ENCODE measurements at places on chromosomes 2 and 18.

DNA sequence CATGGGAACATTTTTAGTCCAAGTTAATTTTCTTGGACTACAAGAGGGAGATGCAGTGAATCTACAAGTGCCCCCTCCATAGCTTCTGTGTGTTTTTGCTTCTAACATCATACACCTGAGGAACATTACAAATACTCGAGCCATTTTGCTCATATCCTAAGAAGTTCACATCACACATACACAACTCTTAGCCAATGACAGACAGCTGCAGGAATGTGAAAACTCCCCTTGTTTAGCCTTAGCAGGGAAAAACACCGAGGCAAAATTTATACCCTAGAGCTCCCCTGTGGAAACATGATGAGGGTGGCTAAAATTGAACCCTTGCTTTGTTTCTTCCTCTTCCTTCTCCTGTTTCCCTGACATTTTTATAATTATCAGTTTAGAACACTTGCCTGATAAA is 928.3 kb upstream of the NRXN1 start:
- DNase-seq = no peak

- no peak for DNase-seq
Observed at GRCh38 chr2:137238065-137238464, 472.7 kb downstream of the THSD7B start.

DNA sequence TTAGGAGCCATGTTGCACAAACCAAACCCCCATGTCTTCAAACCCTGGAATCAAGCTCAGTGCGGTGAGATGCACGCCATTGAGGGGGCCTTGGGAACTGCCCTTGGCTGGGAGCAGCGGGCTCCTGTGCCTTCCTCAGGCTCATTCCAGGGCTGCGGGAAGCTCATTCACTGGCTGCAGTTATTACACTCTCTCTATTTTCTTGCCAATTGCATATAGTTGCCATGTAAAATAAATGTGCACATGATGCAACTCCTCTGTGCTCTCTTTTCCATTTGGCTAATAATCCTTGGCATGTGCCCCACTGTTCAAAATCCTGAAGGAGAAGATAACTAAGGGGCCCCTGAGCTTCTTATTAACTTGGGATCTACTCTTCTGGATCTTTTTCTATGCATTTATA is 74.7 kb downstream of the KCTD1 start:
- DNase-seq = no peak

DNA sequence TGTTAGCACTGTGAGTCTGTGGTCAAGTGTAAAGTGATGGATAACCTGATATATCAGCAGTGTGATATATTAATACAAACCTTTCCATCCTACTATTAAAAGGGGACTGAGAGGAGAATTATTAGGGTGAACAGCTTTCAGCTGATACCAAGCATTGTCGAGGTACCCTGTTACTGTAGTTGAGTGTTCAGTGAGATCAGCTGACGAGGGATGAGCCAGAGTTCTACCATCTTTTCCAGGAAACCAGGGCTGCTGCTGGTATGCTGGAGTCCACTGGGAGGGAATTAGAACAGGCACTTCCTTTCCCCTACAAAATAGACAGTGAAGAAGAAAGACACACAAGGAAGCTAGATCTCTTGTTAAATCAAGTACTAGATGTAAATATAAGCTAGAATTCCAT is 408 bp downstream of the IL18RAP start:
- DNase-seq = no peak

DNA sequence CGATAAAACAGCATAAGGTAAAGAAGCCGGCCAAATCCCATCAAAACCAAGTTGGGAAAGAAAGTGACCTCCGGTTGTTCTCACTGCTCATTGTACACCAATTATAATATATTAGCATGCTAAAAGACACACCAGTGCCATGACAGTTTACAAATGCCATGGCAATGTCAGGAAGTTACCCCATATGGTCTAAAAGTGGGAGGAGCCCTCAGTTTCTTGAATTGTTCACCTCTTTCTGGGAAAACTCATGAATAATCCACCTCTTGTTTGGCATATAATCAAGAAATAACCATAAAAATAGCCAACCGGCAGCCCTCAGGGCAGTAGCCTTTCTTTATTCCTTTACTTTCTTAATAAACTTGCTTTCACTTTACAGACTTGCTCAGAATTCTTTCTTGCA is 544.9 kb upstream of the SETBP1 start:
- DNase-seq = no peak

DNA sequence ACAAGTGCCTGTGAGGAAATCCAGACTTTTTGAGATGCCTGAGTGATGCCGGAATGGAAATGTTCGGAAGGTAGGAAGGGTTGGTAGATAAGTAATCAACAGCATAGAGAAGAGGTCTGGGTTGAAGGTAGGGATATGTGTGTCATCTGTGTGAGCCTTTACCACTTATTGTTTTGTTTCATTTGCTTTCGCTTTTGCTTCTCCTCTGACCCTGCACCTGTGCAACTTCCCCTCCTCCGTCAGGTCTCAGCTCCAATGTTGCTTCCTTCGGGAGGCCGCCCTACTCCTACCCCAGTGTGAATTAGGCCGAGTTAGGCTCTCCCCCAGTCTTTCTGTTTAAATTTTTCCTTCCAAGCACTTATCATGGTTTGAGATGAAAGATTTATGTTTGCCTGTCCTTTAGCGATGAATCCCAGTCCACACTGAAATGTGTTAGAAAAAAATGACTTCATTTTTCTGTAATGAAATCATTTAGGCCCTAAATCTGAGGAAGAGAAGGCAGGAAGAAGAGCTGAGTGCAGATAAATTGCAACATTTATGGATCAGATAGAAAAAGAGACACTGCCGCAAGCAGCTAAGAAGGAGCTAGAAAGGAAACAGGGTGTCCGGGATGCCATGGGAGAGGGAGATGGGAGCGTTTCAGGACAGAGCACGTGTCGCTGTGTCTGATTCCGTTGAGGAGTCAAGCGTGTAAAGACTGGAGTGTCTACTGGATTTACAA is 139.6 kb upstream of the PELI1 start:
- peak; percentile 22 for DNase-seq

- DNase-seq = no peak
Observed at GRCh38 chr2:30039101-30039500, 107.7 kb upstream of the YPEL5 start.

DNA sequence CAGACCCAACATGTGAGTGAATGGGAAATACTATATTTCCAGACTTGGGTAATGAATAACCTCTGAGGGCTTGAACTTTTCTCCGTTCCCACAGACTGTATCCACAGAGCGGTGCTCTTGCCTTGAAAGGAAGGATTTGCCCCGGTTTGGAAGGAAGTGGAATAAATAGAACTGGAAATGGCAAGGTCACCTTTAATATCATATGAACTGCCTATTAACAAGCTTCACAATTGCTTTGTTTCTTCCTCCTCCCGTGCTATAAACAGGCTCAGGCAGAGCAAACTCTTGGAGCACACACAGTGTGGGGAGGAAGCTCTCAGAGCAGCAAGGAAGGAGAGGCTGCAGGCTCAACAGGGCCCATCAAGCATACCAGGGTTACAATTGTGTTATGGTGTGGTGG is 28.5 kb upstream of the DARS1 start:
- no peak for DNase-seq

- DNase-seq = no peak
Observed at GRCh38 chr2:195017890-195018289, 639.1 kb upstream of the SLC39A10 start.

DNA sequence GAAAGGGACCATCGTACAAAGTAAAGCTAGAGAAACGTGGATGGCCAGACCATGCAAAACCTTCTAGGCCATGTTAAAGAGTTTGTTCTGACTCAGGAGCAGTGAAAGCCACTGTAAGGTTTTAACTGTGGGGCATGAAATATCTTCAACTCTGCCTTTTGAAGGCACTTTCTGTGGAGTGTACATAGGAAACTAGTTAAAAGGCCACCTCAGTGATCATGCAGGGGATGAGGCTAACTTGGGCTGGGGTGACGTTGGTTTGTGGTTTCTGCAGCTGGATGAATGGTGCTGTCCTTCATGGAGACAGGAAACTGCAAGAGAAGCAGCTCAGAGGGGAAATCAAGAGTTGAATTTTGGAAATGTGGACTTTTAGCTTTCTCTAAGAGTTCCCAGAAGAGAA is 190.7 kb downstream of the CDCA7 start:
- no peak for DNase-seq

- no peak for DNase-seq
Observed at GRCh38 chr2:60551240-60552077, 2.0 kb downstream of the BCL11A start.

DNA sequence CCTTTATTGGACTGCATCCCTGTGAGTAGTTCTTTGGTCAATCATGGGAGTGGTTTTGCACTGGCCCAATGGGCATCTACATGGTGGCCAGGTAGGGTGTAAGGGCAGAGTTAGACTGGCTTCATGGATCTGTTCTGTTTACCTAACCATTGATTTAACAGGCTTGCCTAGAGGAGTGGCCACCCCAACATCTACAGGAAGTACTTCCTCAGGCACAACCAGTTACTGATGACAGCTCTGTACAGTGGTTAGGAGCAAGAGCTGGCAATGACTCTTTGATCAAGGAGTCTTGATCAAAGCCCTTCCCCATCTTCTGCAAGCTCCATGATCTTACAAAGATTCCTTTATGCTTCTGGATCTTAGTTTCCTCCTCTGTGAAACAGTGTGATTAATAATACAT is 140.9 kb upstream of the CYP1B1 start:
- DNase-seq = no peak

DNA sequence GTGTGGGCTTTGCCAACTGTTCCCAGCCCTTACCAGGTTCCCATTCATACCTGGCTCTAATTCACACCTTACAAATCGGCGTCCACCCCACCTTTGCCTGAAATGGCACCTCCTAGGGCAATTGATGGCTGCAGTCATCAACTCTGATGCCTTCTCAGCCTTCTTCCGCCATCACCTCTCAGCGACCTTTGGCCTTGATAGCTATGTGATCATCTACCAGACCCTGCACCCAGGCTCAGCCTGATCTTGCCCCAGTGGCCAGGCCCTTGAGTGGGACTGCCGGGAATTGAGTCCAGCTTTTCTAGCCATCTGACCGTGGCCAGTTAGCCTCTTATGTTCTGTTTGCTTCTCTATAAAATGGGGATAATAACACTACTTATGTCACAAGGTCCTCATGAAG is 32.5 kb downstream of the PSD4 start:
- no peak for DNase-seq

DNA sequence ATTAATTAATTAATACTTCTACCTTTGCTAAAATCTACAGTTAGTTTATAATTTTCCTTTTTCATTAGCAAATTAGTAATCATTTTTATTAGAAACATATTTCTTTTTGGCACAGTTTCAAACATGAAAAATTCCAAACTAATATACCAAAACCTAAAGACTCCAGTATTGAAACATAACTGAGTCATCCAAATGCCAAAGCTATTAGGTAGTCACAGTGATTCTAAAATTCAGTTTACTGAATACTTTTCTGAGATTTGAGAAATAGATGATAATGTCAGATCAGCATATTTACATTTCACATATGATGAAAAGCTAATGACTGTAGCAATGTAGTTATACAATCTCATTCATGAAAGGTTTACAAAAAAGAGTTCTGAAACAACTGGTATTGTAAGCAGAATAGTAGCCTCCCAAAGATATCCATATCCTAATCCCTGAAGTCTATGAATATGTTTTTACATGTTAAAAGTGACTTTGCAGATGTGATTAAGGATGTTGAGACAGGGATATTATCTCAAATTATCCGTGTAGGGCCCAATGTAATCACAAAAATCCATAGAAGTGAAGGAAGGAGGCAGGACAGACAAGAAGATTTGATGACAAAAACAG is 680.2 kb upstream of the CHAC2 start:
- DNase-seq = no peak

DNA sequence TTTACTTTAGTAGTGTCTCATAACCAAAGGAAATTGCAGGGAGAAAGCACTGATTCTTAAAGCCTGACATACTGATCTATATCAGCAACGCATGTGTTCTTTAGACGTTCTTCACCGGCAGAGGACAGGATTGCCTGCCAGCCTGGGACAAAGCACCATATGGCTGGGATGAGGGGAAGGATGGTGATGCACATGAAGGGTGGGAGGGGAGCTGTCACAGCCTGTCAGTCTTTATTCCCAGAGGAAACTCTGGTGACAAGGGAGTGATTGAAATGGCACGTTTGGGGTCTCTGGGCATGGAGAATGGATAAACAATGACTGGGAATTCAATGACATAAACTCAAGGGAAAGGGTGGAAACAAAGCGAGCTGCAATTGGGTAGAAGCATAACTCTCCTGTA is 808.1 kb downstream of the DCC start:
- DNase-seq = no peak

- DNase-seq = no peak
Observed at GRCh38 chr2:11073776-11074175, 81.5 kb upstream of the SLC66A3 start.

DNA sequence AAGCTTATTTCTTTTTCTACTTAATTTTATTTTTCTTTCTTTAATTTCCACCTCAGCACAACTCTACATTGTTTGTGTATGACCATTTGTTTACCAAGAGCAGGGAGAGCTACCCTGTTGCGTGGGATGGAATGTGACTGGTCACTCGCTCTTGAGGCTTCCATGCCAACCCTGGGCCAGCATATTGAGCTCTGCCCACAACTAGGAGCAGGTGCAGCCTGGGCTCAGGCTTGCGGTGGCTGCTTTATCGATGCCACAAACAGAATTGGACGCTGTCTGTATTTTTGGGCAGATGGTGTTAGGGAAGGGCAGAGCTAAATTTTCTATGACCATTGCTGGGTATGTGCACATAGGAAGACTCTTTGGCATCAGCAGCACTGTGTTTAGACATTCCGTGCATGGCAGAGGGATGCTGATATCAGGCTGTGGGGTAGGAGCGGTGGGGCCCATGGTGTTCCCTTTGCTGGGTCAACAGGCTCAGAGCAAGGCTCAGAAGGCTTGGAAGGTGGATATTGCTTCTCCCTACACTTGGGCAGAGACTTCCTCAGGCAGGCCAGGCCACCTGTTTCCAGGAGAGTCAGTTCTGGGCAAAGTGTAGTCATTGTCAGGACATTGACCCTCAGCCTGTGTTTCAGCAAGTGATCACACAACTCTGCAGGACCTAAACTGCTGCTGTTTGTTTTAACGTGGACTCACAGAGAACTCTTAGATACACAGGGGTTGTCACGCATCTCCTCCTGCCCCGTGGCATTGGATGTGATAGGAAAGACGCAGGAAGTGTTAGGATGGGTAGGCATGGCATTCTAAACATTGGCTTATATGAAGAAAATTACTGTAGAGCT is 40.2 kb downstream of the TMEM182 start:
- DNase-seq = no peak

DNA sequence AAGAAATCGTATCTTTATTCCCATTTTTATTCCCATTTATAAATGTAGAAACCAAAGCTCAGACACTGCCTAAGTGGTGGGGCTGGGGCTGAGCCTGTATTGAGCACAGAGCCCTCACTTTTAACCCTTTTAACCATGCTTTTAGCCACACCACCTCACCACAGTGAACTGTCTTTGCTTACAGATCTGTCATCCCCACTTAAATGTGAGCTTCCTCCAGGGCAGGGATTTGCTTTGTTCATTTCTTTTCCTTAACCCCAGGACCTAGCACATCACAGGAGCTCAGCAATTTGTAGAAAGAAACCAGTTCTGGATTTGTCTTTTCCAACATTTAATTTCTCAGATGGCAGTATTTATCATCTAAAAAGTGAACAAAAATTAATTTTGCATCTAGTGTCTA is 2.2 kb downstream of the BOD1L2 start:
- DNase-seq = no peak
